ENCODE measurements at places on chromosomes 7 and 10. TPM values are rescaled to one million over a fixed set of nuclear protein-coding genes. Genes with fewer than 3 reads are reported as not detected.
A peak's percentile ranks its signal among the peaks of the same experiment; 100 is the strongest.

GRCh38 chr7:156002362-156003066 is 190.3 kb upstream of the SHH start:
- DNase-seq = no peak

- no peak for DNase-seq
Observed at GRCh38 chr10:69372126-69372980, 44.4 kb downstream of the TACR2 start.

DNA sequence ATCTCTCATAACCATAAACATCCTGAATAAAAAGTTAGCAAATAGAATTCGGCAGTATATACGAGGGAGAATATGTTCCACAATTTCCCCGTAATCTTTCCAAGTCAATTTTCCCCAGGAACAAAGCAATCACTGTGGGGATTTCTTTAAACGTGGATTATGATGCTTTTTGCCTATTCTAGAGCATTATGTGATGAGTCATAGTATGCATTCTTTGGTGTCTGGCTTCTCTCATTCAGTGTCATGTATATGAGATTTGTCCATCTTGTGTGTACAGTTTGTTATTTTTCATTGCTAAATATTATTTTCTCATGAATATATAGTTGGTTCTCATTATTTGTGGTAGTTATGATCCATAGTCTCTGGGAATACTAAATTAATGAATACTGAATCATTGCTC is 9.9 kb upstream of the OR9A4 start:
- DNase-seq = no peak

DNA sequence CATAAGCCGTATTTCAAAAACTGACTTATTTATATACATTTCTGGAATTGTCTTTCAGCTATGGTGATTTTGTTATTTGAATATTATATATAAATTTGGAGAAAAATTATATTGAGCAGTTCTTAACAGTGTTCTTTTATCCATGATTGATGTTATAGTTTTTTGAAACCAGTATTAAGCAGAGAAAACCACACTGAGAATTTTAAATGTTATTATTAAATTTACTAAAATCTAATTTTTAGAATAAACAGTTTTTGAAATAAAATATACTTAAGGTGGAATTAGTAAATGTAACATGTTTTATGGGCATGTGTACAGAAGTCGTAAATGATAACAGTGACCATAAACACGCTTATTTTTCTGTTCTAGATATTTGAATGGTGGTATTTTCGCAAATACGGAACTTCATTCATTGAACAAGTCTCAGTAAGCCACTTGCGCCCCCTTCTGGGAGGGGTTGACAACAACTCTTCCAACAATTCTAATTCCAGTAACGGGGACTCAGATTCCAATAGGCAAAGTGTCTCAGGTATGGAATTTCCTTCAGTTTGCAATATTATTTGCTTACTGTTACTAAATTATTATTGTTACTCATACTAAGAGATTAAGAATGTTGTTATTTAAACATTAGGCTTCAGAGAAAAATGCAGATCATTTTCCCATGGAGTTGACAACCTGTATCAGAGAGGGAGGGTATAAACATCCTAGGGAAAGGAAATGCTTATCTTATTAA is 166.1 kb downstream of the ST7 start:
- DNase-seq = peak; percentile 85

DNA sequence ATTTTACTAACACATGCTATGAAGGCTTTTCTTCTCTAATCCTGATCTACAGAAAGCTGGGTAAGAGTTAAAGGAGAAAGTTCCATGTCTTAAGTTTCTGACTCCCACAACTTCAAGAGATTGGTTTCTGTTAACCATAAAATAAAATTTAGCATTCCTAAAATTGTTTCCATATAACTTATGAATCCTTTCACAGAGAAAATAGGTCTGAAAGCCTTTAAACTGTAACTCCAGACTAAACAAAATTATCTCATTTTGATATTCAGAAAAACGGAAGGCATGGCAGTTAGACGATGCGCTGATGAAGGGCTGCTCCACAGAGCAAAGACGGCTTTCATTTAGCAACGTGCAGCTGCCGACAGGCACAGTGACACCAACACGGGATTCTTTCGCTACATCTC is 133.3 kb downstream of the SLC25A13 start:
- no peak for DNase-seq

GRCh38 chr7:155471718-155472117 is 13.8 kb downstream of the EN2 start:
- no peak for DNase-seq

Gene CTNNA3
- not detected for total RNA-seq

Gene UCMA
- total RNA-seq = not detected

DNA sequence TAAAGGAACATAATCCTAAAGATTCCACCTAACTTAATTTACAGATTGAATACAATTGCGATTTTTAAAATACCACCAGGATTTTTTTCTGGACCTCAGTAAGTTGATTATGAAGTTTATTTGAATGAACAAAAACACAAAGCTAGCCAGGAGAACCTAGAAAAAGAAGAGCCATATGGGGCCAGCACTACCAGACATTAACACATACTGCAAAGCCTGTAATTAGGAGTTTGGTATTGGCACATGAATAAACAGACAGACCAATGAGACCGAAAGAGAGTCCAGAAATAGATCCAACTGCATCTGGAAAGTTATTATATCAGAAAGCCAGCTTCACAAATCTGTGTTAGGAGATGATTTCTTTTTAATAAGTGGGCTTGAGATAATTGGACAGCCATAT is 105.5 kb upstream of the CHST15 start:
- no peak for DNase-seq

GRCh38 chr7:131502810-131503508 is 53.5 kb downstream of the PODXL start:
- DNase-seq = no peak

GRCh38 chr7:84145892-84146291 is 48.7 kb downstream of the SEMA3A start:
- DNase-seq = no peak

DNA sequence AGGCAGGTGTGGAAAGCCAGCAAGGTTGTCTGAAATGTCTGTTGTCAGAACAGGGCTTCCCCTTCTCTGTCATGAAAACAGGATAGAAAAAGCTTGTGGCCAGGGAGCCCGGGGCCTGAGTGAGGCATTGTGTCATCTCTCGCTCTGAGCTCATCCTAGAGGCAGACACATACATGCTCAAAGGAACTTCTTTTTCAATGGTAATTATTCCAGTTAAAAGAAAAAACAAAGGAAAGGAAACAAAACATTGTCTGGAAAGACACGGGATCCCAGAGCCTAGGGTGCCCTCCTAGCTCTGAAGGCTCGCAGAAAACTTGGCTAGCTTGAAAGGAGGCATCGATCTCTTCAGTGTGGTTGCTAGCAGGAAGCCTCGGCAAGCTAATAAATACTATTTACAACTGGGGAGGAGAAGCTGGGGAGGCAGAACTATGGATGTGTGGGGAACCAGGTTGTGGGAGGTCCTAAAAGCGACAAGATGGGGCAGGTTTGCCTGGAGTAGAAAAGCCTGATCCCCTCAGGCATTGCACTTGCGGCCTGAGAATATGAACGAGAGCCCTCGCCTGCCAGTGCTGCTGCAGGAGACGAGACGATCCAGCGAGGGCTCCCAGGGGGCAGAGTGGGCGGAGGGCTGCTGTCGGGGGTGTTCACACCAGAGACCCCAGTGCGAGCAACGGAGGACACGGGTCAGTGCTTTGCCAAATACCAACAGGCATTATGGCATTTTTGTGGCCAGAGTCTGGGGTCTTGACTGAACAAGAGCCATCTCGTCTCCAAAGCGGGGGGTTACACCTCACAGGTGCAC is 32.8 kb upstream of the DGKI start:
- no peak for DNase-seq

- DNase-seq = no peak
Observed at GRCh38 chr7:112358513-112358912, 91.7 kb upstream of the IFRD1 start.

DNA sequence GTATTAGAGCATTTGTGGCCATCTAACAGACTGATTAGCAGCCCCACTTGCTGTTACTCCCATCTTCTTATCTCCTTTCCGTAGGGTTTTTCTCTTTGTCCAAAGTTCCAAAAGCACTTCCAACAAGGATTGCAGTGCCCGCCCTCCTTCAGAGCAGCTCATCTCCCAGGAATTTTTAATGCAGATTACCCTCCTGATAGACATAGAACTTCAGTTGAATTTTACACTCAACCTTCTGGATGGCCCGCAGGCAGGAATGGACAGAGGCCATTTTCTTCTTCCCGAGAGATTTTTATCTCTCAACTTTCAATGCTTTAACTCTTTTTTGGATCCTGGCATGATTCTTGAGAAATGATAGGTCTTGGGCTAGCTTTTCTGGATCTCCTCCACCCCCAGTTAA is 23.3 kb downstream of the PRKG1 start:
- DNase-seq = no peak

- DNase-seq = no peak
Observed at GRCh38 chr7:66138994-66139752, 24.5 kb downstream of the CRCP start.

Gene NPSR1
- total RNA-seq = not detected

DNA sequence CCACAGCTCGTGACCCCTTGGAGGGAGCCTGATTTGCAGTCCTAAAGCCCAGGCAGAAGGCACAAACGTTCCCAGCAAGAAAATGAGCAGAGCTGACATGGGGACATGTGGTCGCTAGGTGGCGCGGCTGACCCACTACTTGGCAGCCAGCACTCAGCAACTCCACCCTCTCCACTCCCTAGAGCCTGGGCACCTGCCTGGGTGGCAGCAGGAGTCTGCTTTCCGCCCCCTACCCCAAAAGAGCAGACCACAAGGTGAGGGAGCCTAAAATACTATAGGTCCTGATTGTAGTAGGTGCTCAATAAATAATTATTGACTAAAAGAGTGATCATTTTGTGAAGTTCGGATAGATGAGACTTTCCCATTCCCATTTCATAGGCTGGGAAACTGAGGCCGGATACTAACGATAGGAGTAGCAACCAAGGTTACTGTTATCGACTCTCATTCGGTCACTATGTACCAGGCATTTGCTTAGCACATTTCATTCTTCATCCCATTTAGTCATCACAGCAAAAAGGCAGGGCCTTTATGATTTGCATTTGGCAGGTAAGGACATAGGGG is 57.4 kb downstream of the NEUROG3 start:
- DNase-seq = peak; percentile 86

GRCh38 chr10:121952226-121952625 is 22.8 kb downstream of the NSMCE4A start:
- DNase-seq = no peak

GRCh38 chr7:70794962-70795361 is 337.0 kb upstream of the GALNT17 start:
- no peak for DNase-seq

DNA sequence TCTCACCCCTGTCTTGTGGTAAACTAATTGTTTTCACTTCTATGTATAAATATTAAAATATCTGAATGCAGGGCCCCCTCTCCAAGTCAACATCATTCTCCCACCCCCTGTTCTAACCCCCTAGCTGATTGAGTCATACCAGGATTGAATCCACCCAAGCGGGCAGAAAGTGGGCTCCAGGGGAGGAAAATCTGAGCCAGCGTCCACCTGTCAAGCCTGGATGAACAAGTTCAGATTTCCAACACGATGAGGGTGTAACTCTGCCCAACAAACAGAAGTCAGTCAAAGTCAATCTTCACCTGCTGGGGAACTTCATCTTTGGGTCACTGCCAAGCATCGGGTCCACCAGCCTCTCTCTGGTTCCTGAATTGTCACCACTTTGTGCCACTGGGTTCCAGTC is 162.9 kb upstream of the CELF2 start:
- DNase-seq = no peak

Gene NACAD
- 1.0 TPM for total RNA-seq

GRCh38 chr10:102122450-102122849 is 2.3 kb upstream of the LDB1 start:
- no peak for DNase-seq

GRCh38 chr10:99913831-99914235 is 95.9 kb downstream of the DNMBP start:
- DNase-seq = no peak

DNA sequence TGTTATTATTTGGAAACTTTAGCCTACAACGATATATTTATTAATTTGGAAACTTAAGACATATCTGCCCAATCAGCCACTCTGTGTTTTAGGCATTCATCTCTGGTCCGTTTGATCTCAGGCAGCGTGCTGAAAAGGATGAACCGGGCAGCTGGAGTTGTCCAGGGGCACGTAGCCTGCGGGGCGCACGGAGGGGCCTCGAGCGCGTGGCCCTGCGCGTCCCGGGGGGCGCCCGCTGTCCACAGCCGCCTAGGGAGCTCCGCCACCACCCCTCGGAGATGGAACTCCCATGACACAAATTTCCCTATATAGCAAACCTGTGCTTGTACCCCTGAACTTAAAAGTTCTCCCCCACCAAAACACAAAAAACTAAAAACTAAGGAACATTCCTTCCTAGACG is 24.3 kb upstream of the MKI67 start:
- DNase-seq = no peak

- no peak for DNase-seq
Observed at GRCh38 chr7:66140924-66141323, 26.3 kb downstream of the CRCP start.

GRCh38 chr7:74355091-74355490 is 65.9 kb downstream of the CLIP2 start:
- DNase-seq = peak; percentile 77

Gene GCK
- total RNA-seq = not detected

DNA sequence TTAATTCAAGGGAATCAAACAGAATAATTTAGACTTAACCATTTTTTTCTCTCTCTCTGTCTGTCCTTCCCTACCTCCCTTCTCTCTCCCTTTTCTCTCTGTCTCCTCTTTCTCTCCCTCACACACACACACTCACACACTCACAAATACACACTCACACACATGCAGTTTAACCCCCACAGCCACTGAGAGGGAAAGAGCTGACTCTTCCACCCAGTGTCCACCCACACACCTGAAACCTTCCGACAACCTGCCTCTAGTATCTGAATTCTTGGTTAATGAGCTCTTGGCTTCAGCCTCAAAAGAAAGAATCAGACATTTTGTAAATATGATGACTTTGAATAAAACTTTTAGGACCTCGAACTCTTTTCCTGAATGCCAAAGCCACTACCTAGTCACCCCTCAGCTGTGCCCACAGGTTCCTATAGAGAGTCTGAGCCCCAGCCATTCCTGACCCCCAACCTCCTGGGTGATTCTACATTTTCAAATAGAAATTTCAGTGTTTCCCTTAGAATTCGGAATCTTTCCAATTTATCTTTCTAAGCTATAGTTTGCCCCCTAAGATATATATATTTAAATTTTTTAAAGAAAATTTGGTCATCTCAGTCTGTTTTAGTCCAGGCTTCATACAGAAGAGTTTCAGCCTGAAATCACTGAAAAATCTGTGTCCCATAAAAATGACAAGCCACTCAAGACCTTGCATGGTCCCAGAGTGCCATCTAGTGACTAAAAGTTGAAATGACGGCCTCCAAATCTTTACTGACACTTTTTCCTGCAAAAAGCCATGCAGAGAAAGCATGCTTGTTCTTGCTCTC is 202.8 kb downstream of the IPMK start:
- DNase-seq = peak; percentile 61

- DNase-seq = no peak
Observed at GRCh38 chr10:110207805-110208613, 604 bp downstream of the MXI1 start.

Gene VSTM2A
- total RNA-seq = not detected

Measured in Calu3 (cell line).